ENCODE measurements at places on chromosomes 2 and 18.

DNA sequence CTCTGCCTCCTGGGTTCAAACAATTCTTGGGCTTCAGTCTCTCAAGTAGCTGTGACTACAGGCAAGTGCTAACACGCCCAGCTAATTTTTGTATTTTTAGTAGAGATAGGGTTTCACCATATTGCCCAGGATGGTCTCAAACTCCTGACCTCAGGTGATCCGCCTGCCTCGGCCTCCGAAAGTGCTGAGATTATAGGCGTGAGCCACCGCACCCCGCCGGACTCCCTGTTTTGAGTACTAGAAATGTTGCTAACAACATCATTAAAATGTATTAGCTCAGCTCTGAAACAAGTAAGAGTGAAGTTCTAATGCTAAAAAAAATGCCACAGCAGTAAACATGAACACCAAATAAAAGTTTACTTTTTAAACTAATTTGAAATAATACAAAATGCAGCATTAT is 937.7 kb downstream of the CPS1 start:
- DNase-seq: no peak

DNA sequence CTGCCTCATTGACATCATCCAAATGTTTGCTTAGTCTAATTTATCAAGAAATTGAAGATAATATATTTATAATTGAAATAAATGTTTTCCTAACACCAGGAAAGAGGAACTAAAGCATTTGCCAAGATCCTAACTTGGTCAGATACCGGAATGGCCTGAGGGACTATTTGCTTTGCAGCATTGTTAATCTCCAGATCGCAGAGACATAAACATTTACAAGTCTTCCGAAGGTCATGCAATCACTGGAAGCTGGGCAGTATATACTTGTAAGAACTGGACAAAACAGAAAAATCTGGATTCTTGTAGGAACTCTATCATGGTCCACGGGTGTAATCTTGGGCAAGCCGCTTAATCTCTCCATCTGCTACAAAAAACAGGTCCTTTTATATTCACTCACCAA is 42.2 kb downstream of the CYBRD1 start:
- no peak for DNase-seq

DNA sequence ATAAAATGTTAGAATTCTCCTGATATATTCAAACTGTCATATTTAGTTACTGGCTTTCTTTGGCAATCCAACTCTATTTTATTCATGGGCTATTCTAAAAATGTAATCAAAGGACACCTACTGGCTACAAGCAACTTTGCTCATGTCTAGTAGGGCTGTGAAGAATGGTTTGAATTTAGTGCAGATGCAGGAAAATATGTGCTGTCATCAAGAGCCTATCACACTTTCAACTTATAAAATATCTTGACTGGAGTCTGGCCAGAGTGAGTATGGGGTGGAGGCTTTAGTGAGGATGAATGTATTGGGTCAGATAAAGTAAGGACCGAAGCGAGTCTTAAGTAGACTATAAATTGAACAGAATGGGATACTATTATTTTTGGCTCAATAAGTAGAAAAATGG is 343.4 kb upstream of the SPRED2 start:
- no peak for DNase-seq

GRCh38 chr18:65974758-65975157 is 223.9 kb downstream of the CDH7 start:
- DNase-seq: no peak

GRCh38 chr2:30621836-30622235 is 174.8 kb downstream of the LCLAT1 start:
- DNase-seq: no peak

GRCh38 chr2:33038799-33039198 is 92.0 kb downstream of the LTBP1 start:
- no peak for DNase-seq

- no peak for DNase-seq
These were observed 308.9 kb upstream of the LRRTM4 start for GRCh38 chr2:77831060-77831459.

- DNase-seq: no peak
These were observed 178.6 kb downstream of the MGAT5 start for GRCh38 chr2:134432435-134432883.

GRCh38 chr2:16288371-16289112 is 348.2 kb downstream of the MYCN start:
- DNase-seq: no peak

GRCh38 chr2:176746411-176746810 is 466.2 kb upstream of the HNRNPA3 start:
- no peak for DNase-seq

DNA sequence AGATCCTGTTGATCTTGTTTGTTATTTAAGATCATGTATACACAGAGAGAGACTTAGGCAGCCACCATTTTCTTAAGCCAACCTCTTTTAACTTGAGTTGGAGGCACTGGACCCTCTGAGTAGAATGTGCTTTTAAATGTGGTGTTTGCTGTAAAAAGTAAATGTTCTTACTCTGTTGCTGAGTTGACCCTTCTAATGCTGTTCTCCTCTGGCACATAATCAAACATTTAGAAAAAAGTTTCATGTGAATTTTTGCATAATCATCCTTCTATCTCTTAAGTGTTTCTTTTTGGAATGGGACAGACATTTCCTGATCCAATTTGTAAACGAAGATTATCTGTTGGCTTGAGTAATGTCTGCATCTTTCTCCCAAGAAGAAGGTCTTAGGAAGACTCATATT is 255.1 kb upstream of the ETAA1 start:
- no peak for DNase-seq

GRCh38 chr18:62939433-62939832 is 224.1 kb downstream of the PHLPP1 start:
- no peak for DNase-seq

GRCh38 chr2:667332-667999 is 9.7 kb downstream of the TMEM18 start:
- no peak for DNase-seq

- no peak for DNase-seq
These were observed 20.0 kb downstream of the BUB1 start for GRCh38 chr2:110657724-110658305.
